Activated CD4-positive, alpha-beta memory T cell treated with anti-CD3 and anti-CD28 coated beads for 36 hours (primary cell): ENCODE measurements at places on chromosomes 1 and 21. TPM values are rescaled to one million over a fixed set of nuclear protein-coding genes. Genes with fewer than 3 reads are reported as not detected.

TTC24 gene
- total RNA-seq: 0.51 TPM

XCL1 gene
- 1.2 TPM for total RNA-seq

DNA sequence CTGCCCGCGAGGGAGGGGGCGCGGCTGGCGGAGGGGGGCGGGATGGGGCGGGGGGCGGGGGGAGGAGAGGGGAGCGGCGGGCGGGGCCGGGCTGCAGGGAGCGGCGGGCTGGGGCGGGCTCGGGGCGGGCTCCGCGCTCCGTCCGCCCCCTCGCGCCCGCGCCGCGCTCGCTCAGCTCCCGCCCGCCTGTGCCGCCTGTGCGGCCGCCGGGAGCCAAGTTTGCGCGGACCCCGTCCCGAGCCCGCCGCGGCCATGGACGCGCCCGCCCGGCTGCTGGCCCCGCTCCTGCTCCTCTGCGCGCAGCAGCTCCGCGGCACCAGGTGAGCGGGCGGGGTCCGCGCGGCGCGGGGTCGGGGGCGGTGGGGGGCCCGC is at the start of gene GABRD:
Gene GABRD (plus strand): TSS at position 174 of the 372 bp plus-strand sequence. CDS start 79 bp downstream, at position 253.
- peak within 1 kb of the TSS; percentile 45 for H3K4me3 ChIP-seq
- H3K27ac ChIP-seq: no peak within 1 kb of the TSS
- peaks cover 59% of the 10 kb centered on the region for H3K27me3 ChIP-seq
- H3K36me3 ChIP-seq: no peaks in the 10 kb centered on the region
- peak; percentile 15 for DNase-seq

FOXD3 gene
- not detected for total RNA-seq

IGSF3 gene
- total RNA-seq: 4.1 TPM

DNA sequence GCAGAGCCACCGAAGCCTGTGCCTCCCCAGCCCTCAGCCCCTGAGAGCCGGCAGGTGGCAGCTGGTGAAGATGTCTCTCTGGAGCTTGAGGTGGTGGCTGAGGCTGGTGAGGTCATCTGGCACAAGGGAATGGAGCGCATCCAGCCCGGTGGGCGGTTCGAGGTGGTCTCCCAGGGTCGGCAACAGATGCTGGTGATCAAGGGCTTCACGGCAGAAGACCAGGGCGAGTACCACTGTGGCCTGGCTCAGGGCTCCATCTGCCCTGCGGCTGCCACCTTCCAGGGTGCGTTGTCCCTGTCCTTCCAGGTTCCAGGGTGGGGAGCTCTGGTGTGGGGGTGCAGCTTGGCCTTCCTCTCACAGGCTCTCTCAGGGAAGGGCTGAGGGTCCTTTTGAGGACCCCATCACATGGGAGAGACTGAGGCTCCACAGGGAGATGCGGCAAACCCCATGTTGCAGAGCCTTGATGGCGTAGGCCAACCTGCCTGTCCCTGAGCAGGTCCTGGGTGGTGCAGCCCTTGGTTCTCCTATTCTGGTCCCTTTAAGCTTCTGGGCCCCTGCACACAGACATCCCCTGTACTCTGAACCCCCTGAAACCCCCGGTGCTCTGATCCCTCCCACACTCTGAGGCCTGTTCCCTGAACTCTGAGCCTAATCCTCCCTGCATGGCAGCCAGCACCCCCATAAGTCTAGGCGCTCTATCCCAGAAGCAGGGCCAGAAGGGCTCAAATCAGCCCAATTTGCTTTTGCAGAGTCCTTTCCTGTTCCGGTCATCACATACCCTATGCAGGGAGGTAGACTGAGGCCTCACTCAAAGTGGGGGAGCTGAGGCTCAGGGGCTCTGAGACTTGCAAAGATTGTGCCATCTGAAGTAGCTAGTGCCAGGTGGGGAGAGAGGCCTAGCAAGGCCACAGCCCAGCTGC is 88.5 kb downstream of the TRIM11 start:
- no peak overlapping the region for H3K4me3 ChIP-seq
- no peak overlapping the region for H3K27ac ChIP-seq
- no peaks in the 10 kb centered on the region for H3K4me1 ChIP-seq
- H3K27me3 ChIP-seq: no peaks in the 10 kb centered on the region
- peaks cover 5% of the 10 kb centered on the region for H3K36me3 ChIP-seq

DNA sequence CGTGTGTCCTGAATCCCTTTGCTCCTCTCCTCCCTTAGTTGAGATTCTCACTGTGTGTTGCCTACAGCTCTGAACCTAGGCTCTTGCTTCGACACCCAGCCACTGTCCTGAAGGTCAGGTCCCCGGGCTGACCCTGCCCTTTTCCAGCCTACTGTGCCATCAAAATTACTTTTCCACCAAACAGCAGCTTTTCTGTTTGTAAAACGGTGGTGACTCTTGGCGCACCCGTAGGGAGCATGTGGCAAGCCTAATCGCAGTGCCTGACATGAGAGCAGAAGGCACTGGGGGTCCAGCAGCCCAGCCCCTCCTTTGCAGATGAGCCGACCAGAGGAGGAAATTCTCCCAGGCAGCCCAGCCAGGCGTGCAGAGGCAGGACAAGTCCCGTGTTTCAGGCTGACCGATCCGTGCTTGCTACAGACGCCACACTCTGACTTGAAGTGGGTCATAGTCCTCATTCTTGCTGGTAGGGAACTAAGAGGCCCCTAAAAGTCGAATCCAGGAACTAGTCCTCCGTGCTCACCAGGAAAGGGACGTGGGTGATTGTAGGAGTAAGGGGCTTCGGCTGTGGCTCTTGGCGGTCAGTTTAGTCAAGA is 6.8 kb downstream of the GPR137B start:
- no peaks in the 10 kb centered on the region for H3K36me3 ChIP-seq
- peaks cover 10% of the 10 kb centered on the region for H3K4me1 ChIP-seq
- no peak overlapping the region for H3K27ac ChIP-seq
- H3K4me3 ChIP-seq: no peak overlapping the region
- H3K27me3 ChIP-seq: no peaks in the 10 kb centered on the region

MSH4 gene
- 0.43 TPM for total RNA-seq

DNA sequence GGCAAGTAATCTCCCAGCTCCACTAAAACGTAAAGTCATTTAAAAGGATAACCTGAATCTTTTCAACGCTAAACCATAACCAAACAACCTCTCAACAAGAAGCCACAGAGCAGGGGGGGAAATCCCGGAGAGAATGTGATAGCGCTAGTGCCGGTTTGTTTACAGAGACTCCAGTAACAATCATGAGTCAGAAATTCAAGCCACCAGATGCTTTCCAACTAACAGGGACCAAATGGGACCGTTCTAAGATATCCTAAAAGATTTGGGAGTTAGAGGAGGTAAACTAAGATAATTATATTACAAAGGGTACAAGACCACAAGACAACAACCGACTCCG is 825 bp downstream of the DCAF8 start:
- H3K27me3 ChIP-seq: no peaks in the 10 kb centered on the region
- DNase-seq: peak; percentile 88
- peaks cover 50% of the 10 kb centered on the region for H3K4me1 ChIP-seq
- H3K27ac ChIP-seq: peak overlapping the region; percentile 99
- peaks cover 22% of the 10 kb centered on the region for H3K36me3 ChIP-seq

CASQ1 gene
- total RNA-seq: not detected

ZNF593OS gene
- not detected for total RNA-seq

NUF2 gene
- 67.4 TPM for total RNA-seq

GRCh38 chr1:3068564-3069431 is at the start of gene PRDM16:
PRDM16 (plus strand) TSS chr1:3069203; CDS start chr1:3069260, 57 bp downstream.
- H3K4me3 ChIP-seq: peak within 1 kb of the TSS; percentile 75
- H3K36me3 ChIP-seq: no peaks in the 10 kb centered on the region
- H3K27me3 ChIP-seq: peaks cover 18% of the 10 kb centered on the region
- peaks cover 3% of the 10 kb centered on the region for H3K4me1 ChIP-seq
- no peak within 1 kb of the TSS for H3K27ac ChIP-seq

CNIH4 gene
- 51.6 TPM for total RNA-seq

DNA sequence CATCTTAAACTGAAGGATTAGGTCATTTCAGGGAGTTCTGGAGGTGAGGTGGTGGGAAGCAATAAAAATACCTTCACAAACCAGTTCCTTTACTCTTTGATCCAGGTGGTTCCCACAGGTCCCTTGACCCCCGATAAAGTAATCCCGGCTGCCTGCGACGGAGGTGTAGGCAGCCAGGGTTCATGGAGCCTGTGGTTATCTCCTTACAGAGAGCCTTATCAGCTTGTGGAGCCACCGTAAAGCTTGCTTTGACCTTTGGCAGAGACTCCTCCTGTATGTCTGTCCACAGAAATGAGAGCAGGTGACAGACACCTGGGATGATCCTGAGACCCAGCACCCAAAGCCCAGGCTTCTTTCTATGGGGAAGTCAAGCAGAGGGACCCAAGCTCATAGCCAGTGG is 243.4 kb downstream of the KIF26B start:
- no peak overlapping the region for H3K27ac ChIP-seq
- no peaks in the 10 kb centered on the region for H3K36me3 ChIP-seq
- DNase-seq: no peak
- no peak overlapping the region for H3K4me3 ChIP-seq

- H3K4me1 ChIP-seq: no peaks in the 10 kb centered on the region
- H3K27ac ChIP-seq: no peak overlapping the region
- no peak for DNase-seq
- no peak overlapping the region for H3K4me3 ChIP-seq
- H3K36me3 ChIP-seq: peaks cover 19% of the 10 kb centered on the region
- H3K27me3 ChIP-seq: no peaks in the 10 kb centered on the region
These were observed 14.2 kb upstream of the SRSF4 start for GRCh38 chr1:29195881-29196291.

- DNase-seq: no peak
- H3K27ac ChIP-seq: no peak overlapping the region
- no peaks in the 10 kb centered on the region for H3K36me3 ChIP-seq
- H3K27me3 ChIP-seq: no peaks in the 10 kb centered on the region
- H3K4me1 ChIP-seq: no peaks in the 10 kb centered on the region
- H3K4me3 ChIP-seq: no peak overlapping the region
These were observed 15.5 kb upstream of the HMGB4 start for GRCh38 chr1:33848205-33848937.

DNA sequence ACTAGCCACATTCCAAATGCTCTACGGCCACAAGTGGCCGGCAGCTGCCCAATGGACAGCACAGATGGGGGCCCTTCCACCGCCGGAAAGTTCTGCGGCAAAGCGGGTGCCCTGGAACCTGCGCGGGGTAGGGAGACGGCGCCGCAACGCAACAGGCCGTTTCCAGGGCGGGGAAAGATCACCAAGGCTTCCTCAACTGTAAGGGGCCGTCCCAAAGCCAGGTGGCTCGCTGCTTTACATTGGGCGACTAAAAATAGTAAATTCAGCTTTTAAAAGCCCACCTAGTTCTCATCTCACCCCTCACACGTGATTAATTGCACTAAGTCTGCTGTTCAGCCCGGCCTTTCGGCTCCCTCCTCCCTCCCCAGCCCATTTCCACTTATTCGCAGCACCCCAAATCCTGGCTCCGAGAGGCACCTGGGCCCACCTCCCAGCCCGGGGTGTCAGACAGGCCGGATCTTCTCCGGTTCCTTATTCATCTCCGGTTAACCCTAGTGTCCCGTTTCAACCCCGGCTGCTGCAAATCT is 643 bp downstream of the CFAP298 start:
- H3K27ac ChIP-seq: peak overlapping the region; percentile 79
- DNase-seq: peak; percentile 60
- H3K4me1 ChIP-seq: peaks cover 10% of the 10 kb centered on the region
- peaks cover 11% of the 10 kb centered on the region for H3K36me3 ChIP-seq
- peak overlapping the region; percentile 86 for H3K4me3 ChIP-seq
- no peaks in the 10 kb centered on the region for H3K27me3 ChIP-seq

DNA sequence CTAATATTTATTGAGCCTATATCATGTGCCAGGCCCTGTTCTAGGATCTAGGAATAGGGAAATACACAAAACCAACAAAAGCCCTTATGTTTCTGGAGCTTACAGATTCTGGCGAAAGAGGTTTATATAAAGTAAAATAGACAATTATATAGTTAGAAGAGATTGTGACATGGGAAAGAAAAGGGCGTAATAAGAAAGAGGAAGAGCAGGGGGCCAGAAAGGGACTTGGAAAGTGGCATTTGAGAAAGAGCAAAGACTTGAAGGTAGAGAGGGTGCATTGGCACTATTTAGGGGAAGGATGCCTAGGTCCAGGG is 322.5 kb upstream of the FAM78B start:
- H3K27ac ChIP-seq: no peak overlapping the region
- no peak overlapping the region for H3K4me3 ChIP-seq
- H3K4me1 ChIP-seq: peaks cover 8% of the 10 kb centered on the region
- H3K36me3 ChIP-seq: no peaks in the 10 kb centered on the region
- no peak for DNase-seq

DNA sequence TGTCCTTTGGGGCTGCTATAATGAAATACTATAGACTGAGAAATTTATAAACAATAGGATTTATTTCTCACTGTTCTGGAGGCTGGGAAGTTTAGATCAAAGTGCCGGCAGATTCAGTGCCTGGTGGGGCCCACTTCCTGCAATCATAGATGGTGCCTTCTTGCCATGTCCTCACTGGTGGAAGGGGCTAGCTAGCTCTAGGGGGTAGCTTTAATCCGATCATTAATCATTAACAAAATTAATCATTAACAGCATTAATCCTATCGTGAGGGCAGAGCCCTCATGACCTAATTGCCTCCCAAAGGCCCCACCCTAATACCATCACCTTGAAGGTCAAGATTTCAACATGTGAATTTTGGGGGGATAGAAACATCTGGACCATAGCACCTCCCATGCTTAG is 124.3 kb downstream of the TRABD2B start:
- H3K4me3 ChIP-seq: no peak overlapping the region
- H3K36me3 ChIP-seq: no peaks in the 10 kb centered on the region
- H3K27me3 ChIP-seq: peaks cover 7% of the 10 kb centered on the region
- DNase-seq: no peak

GRCh38 chr1:52658795-52659194 is 25.8 kb downstream of the SHISAL2A start:
- peak; percentile 64 for DNase-seq
- H3K27me3 ChIP-seq: no peaks in the 10 kb centered on the region
- peak overlapping the region; percentile 85 for H3K27ac ChIP-seq

DNA sequence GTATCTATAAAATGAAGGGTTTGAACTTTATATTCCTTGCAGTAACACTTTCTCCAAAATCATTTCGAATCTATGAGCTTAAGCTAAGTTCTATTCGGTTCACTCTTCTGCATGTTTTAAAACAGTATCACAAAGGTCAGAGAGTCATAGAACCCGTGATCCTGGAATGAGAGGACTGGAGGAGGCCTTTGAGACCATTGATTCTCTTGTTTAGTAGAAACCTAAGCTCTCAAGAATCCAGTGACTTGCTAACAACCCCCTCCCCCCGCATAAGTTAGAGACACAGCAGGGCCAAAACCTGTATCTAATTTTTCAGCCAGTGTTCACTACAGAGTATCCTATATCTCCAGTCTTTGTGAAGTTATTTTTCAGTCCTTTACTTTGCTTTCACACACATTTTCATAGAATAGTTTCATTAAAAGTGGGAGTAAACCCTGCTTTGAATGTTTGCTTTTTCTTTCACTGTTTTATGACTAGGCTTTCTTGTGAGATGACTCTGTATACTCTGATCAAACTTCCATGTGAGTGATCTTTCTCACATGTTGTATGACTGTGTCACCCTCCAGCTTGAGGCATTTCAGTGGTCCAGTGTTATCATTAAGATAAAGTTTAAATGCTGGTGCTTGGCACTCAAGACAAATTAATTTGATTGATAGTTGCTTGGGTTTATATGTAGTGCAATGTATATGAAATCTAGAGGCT is 275.4 kb upstream of the SGIP1 start:
- no peaks in the 10 kb centered on the region for H3K27me3 ChIP-seq
- no peak overlapping the region for H3K4me3 ChIP-seq
- H3K27ac ChIP-seq: peak overlapping the region; percentile 64
- no peak for DNase-seq
- peaks cover 85% of the 10 kb centered on the region for H3K4me1 ChIP-seq
